ENCODE measurements at places on chromosomes 3 and 15. TPM values are rescaled to one million over a fixed set of nuclear protein-coding genes. Genes with fewer than 3 reads are reported as not detected.

The TUSC7 gene
- total RNA-seq, result not detected

The AHSG gene
- not detected for total RNA-seq

The MIX23 gene
- total RNA-seq, result 10.0 TPM

The LAMB2 gene
- 213 TPM for total RNA-seq

The PLOD2 gene
- 117 TPM for total RNA-seq
